ENCODE measurements at places on chromosomes 1 and 21. TPM values are rescaled to one million over a fixed set of nuclear protein-coding genes. Genes with fewer than 3 reads are reported as not detected.
A peak's percentile ranks its signal among the peaks of the same experiment; 100 is the strongest.

DNA sequence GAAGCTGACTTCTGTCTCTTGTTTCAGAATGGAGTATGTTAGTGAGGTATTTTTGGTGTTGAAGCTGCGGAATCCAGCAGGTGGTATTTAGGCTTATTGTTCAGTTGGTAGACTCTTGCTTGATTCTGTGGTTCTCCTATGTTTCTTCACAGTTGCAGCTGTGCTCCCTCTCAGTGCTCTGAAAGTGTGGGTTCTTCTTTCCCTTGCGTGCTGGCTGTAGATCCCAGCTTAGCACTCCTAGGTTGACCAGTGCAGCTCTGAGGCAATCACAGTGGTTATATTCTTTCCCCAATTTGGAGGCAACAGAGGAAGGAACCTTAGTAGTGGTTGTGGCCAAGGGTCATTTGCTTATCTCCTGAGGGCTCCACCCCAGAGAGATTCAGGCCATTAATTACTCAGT, 269.2 kb upstream of the NRIP1 start:
- no peak for DNase-seq

DNA sequence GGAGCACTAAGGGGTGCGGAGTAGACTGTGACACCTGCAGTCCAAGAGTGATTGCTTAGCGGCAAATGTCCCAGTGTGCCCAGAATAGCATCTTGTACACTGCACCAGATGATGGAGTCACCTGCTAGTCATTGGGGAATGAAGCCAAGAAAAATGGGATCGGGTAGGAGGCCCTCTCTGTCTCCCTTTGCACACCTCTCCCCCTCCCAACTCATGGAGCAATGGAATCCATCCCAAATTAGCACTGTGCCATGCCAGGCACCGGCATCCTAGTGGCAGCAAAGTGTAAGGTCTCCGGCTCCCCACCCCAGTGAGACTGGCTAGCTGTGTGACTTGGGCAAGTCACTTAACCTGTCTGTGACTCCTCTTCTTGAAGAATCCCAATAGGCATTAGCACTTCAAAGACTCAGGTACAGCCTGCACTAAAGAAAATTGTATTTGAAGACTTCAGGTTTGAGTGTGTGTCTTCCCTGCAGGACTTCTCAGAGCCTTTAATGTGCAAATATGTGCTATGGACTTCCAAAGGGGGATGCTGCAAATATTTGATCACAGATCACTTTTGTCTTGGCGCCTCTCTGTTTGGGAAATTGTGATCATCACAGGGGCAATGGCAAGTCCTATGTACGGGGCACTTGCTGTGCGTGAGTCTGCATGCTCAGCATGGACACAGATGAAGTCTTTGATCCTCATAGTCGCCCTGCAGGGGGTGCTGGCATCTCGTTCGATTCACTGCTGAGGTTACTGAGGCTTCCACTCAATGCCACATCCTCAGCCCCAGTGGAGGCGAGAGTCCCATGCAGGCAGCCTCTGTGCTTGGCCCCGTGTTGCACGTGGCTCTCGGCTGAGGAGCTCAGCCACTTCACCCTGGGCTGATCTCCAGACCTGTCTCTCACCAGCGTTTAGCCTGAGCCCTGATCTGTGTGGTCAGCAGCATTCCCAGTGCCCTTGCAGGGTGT, 272.9 kb upstream of the C1orf174 start:
- no peak for DNase-seq

GRCh38 chr1:207672522-207673130, 27.7 kb downstream of the CR1L start:
- DNase-seq: no peak

- DNase-seq: no peak
Measured at GRCh38 chr1:197994907-197995407, 77.8 kb downstream of the LHX9 start.

The TRIM45 gene
- 22.3 TPM for polyA plus RNA-seq

GRCh38 chr1:218735436-218736032, 390.4 kb downstream of the TGFB2 start:
- peak; percentile 15 for DNase-seq

- DNase-seq: no peak
Measured at GRCh38 chr1:20668581-20668980, 7.4 kb upstream of the DDOST start.

DNA sequence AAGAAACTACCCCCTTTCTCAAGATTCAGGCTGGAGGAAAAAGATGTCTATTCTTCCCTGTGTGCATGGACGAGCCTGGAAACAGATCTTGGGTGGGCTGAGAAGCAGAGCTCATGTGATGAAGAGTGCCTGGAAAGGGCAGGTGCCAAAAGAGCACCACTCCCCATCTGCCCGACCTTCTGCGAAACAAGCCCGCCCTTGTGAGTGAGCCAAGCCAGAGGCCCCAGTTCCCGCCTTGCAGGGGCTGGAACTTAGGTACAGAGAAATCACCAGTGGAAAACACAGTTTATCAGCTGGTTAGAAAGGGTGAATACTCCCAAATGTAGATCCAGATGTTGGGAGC, 26.7 kb upstream of the A3GALT2 start:
- DNase-seq: no peak

The PTBP2 gene
- 37.4 TPM for polyA plus RNA-seq

DNA sequence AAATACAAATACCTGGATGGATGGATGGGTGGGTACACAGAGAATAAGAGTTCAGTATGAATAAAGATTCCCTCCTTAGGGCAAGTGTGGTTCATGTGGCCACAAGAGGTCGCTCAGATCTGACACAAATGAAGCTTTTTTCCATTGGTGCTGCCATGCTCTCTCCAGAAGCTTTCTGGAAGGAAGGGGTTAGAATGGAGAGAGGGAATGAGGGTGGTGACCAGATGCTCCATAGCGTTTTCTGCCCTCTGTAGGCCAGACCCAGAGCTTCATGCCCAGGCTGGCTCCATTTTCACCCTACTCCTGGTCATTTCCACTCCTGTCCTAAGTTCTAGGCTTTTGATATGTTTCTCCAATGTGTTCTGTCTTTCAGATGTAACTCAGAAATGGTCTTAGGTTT, 3.3 kb upstream of the FCRL6 start:
- DNase-seq: peak; percentile 59

GRCh38 chr21:45087022-45087823, 12.8 kb downstream of the ADARB1 start:
- no peak for DNase-seq

The CLEC20A gene
- 0.36 TPM for polyA plus RNA-seq

The NKAIN1 gene
- 4.8 TPM for polyA plus RNA-seq

- no peak for DNase-seq
Measured at GRCh38 chr1:83583351-83584014, 415.4 kb downstream of the TTLL7 start.

- no peak for DNase-seq
Measured at GRCh38 chr21:30257773-30258172, 25.0 kb downstream of the KRTAP24-1 start.

The CTXND2 gene
- not detected for polyA plus RNA-seq

DNA sequence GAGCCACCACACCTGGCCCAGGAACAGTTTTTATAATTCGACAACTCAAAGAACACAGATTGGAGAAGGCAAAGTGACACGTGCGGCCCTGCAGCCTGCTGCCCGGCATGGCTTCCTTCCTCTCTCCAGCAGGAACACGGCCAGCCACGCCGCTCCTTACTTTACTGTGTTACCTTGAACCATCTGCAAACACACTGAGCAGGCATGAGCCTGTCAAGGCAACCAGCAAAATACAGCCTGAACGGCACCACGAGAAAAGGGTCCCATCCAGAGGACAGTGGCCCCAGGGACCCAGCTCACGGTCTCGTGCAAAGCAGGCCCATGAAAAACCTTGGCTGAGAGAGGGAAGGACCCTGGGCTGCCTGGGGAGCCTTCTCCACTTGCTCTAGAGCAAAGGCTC, 38.8 kb downstream of the NPHP4 start:
- no peak for DNase-seq

- peak; percentile 67 for DNase-seq
Measured at GRCh38 chr1:4655674-4656532, 1.5 kb downstream of the AJAP1 start.

The CTSS gene
- 13.5 TPM for polyA plus RNA-seq

DNA sequence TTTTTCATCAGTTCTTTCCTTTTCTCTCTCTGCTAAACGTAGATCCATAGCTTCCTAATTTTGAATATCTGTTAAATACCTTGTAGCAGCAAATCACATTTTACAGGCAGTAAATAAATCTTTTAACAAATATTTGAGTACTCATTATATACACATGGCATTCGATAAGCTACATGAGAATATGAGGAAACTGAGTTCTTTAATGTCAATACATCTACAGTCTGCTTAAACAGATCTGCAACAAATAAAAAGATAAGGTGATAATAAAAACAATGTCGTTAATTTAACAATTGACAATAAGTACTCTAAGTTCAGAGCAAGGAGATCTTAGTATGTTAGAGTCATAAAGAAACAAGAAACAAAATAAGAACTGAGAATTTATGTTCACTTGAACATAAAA, 42.9 kb downstream of the SELENOF start:
- DNase-seq: no peak

- no peak for DNase-seq
Measured at GRCh38 chr1:40392221-40392620, 18.7 kb downstream of the SMAP2 start.

- no peak for DNase-seq
Measured at GRCh38 chr1:70008660-70009059, 196.7 kb downstream of the LRRC40 start.

- DNase-seq: peak; percentile 25
Measured at GRCh38 chr1:41432481-41433280, 51.8 kb downstream of the EDN2 start.

The MOB3C gene
- polyA plus RNA-seq: 11.1 TPM

GRCh38 chr21:42261829-42262200, 42.9 kb downstream of the ABCG1 start:
- no peak for DNase-seq

- DNase-seq: no peak
Measured at GRCh38 chr1:232699814-232700213, 69.9 kb upstream of the SIPA1L2 start.

DNA sequence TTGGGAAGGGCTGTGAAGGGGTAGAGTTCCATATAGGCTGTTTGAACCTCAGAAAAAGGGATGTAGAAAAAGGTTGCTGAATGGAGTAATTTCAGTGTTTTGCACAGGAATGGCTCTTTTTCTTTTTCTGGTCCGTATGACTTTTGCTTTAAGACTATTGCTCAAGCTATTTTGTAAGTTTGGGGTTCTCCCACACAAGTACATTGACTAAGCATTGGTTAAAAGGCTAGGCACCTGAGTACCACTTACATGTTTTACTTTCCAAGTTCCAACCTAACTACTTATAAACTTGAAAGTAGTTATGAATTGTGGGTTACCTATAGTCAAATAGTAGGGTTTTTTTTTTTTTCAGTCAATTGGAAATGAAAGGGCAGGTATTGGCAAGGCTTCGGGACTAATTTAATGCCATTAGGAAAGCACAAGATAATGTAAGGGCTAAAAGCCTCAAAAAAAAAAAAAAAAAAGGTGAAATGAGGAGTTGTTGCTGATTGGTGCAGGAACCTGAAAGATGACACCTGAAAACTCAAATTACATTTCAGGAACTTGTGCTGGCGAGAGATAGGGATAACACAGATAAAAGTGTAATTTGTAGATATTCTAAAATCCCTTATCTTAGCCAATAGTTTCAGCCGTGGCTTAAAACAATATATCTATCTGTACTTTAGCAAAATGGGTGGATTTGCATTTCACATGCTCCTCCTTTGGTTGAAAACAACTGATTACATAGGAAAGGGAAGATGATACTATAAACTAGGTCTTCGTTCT, 209.5 kb downstream of the RPS6KC1 start:
- DNase-seq: no peak

- no peak for DNase-seq
Measured at GRCh38 chr1:162732566-162733335, 57.8 kb upstream of the HSD17B7 start.

The RABIF gene
- polyA plus RNA-seq: 9.3 TPM

The PRKACB gene
- 46.8 TPM for polyA plus RNA-seq

DNA sequence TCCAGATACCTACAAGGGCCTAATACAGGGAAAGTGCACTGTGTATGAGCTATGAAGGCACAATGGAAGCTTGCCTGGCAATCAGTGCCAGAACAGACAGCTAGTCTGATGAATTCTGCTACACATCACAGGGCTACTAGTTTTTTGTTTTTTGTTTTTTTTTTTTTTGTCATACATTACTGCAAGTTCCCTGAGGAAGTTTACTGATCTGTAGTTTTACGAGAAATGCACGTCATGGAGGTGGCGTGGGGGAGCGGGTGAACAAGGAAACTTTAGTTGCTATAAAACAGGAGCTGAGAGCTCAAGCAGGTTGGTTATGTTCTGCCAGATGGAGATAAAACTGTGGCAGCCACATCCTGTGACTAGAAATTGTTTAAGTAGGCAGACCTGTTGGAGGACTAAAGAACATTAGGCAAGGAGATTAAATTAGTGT, 17.7 kb downstream of the PTPRC start:
- DNase-seq: no peak

DNA sequence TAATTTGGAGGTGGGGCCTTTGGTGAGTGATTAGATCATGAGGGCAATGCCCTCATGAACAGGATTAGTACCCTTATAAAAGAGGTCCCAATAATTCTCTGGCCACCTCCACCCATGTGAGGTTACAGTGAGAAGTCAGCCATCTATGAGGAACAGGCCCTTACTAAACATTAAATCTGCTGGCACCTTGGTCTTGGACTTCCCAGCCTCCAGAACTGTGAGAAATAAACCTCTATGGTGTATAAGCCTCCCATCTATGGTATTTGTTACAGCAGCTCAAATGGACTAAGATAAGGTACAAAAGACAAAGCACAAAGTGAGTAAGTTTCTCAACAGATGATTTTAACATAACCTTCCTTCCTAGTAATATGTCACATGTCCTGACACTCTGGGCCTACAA, 22.3 kb downstream of the NRIP1 start:
- no peak for DNase-seq

The CFAP107 gene
- polyA plus RNA-seq: 0.64 TPM

Measured in renal cortex interstitium (tissue), 15 donors.